ENCODE measurements at places on chromosomes 5 and 9.

GRCh38 chr9:21995666-21996398 is 1.2 kb downstream of the CDKN2B-AS1 start:
- no peak for DNase-seq

GRCh38 chr5:111211341-111211740 is 12.8 kb upstream of the CAMK4 start:
- no peak for DNase-seq

- DNase-seq, result peak; percentile 2
These were observed 125.5 kb upstream of the RASGRF2 start for GRCh38 chr5:80834710-80835109.

DNA sequence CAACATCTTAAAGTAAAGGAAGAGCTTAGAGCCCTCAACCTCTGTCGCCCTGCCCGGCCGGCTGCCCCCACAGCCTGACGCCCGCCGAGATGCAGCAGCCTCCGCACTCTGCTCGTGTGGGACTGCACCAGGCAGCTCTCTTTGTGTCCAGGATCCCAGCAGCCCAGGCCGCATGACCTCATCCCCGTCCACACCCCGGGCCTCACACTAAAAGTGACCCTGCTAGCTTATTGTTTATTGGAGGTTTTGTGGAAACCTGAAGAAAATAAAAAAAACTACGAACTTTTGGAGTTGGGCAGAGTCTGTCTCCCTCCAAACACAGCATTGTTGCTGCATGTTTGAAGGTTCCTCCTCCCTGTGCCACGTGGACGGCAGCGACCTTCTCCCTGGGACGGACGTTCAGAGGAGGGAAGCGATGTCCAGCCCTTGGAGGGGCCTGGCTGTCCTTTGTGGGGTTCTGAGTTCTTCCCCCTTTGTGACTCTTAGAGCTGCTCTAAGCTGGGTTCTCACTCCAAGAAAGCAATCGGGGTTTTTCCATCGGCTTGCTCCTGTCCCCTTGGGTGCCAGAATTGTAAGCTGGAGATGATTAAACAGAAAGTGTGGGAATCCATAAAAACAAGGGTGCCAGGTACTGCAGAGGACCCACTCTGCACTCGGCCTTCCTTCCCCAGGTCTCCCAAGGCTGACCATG is 103.5 kb upstream of the COL5A1 start:
- no peak for DNase-seq

GRCh38 chr9:123642291-123643278 is 286.6 kb downstream of the CRB2 start:
- no peak for DNase-seq

DNA sequence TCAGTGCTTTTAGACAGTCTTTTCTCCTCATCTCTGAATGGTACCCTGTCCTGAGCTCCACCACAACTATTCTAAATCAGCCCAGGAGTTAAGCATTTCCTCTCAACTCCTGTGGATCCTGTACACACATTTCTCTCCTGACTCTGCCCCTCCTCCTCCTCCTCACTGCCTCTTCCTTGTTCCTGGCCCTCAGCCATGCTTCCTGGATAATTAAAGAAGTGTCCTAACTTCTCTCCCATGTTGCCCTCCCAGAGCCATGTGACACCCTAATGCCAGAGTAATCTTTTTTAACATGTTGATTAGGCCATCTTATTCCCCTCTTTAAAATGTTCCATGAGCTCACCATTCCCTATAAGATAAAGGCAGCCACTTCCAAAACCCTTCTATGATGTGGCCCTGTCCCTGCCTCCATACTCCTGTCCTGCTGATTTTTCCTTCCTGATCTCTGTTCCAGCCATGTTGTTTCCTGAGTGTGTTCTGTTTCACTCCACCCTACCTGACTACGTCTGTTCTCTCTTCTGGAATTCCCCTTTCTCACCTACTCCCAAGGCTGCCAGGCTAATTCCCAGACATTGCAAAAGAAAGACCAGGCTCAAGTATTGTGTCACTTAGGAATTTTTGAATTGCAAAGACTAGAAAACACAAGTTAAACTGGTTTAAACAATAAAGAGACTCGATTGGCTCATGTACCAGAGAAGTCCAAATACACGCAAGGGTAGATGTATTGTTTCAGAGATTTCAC is 295.2 kb downstream of the MAST4 start:
- peak; percentile 99 for DNase-seq

DNA sequence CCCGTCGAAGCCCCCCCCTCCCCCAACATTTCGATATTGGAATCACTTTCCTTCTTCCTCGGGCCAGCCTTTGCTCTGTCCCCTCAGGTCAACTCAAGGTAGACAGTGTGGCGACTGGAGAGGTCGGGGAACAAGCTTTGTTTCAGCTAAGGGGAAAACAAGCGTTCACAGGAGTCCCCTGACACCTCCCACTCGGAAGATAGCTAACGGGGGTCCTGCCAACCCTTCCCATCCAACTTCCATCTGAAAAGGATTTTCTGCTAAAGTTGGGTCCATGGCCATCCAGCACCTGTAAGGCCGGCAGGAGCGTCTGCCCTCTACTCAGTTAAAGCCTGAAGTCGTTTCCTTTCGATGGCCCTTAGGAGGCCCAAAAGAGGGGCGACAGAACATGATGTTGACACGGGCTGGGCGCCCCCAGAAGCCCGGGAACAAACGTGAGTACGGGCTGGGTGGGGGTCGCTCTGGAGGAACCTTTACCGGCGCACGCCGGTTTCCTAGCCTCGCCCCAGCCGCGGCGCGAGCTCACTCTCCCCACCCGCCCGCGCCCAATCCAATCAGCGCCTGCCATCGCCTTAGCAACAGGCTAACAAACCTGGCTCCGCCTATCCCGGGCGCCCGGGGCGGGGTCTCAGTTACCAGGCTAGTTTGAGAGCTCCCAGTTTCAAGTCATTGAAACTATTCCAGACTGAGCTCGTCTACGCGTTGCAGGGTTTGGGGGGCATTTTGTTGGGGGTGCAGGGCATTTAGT is 2.5 kb downstream of the ARRDC3 start:
- peak; percentile 95 for DNase-seq

GRCh38 chr9:116350213-116350612 is 196.6 kb downstream of the PAPPA start:
- no peak for DNase-seq

- DNase-seq, result peak; percentile 24
These were observed 1.3 kb upstream of the ANKRD18A start for GRCh38 chr9:38621434-38622287.

DNA sequence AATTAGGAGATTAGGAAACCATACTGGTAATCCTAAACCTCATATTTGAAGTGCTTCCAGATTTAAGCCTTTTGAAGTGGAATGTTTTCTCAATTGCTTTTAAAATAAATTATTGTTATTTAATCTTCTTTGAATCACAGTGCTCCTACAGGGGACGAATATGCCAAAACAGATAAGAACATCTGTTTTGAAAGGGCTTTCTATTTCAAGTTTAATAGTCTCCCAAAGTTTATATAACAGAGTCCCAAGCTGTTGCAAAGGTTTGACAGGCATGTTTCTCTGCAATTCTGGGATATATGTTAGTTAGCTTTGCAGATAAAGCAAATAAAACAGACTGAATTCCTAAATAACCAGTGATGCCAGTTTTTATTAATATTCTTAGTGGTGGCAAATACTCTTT is 803.7 kb downstream of the TLE4 start:
- no peak for DNase-seq

Data from mammary epithelial cell (primary cell).